ENCODE measurements at places on chromosomes 2 and 18. TPM values are rescaled to one million over a fixed set of nuclear protein-coding genes. Genes with fewer than 3 reads are reported as not detected.

The MYL12B gene
- polyA plus RNA-seq = 580 TPM

DNA sequence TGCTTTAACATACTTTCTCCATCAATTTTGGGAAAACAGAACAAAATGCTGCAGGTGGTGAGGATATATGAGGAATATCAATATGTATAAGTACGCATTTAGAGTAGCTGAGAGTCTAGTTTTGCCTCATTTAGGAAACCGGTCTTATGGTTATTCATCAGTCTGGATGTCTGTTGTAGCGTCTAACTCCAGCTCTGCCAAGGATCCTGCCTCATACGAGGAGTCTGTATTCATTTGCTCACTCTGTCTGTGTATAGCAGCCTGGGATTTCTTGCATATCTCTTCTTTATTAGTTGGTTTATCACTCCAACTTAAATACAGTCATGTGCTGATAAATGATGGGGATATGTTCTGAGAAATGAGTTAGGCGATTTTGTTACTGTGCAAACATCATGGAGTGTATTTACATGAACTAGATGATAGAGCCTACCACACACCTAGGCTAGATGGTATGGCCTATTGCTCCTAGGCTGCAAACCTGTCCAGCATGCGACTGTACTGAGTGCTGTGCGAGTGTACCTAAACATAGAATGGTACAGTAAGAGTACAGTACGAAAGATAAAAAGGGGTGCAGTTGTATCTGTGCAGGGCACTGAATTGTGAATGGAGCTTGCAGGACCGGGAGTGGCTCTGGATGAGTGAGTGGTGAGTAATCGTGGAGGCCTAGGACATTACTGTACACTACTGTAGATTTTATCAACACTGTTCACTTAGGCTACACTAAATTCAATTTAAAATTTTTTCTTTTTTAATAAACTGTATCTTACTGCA is 148.1 kb downstream of the ZNF407 start:
- DNase-seq = no peak

The MAPK4 gene
- 8.8 TPM for polyA plus RNA-seq

The ATP6V1C2 gene
- polyA plus RNA-seq = 4.6 TPM

The SKA1 gene
- 7.1 TPM for polyA plus RNA-seq
